Putamen (tissue), 1 donor: ENCODE measurements at places on chromosomes 1 and 21.
A peak's percentile ranks its signal among the peaks of the same experiment; 100 is the strongest.

DNA sequence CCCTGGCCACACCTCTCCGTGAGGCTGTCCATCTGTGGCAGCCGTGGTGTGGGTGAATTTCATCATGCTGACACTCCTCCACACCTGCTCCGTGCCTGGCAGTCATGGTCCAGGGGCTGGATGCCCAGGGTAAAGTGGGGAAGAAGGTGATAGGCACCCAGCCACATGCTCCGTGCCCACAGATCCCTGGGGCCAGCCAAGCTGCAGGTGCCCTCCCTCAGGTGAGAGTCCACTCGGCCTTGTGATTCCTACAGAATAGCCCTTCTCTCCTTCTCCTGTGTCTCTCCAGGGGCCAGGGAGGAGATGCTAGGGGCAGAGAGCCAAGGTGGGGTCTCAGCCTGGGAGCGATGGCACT is 16.8 kb upstream of the POFUT2 start:
- no peak for DNase-seq

DNA sequence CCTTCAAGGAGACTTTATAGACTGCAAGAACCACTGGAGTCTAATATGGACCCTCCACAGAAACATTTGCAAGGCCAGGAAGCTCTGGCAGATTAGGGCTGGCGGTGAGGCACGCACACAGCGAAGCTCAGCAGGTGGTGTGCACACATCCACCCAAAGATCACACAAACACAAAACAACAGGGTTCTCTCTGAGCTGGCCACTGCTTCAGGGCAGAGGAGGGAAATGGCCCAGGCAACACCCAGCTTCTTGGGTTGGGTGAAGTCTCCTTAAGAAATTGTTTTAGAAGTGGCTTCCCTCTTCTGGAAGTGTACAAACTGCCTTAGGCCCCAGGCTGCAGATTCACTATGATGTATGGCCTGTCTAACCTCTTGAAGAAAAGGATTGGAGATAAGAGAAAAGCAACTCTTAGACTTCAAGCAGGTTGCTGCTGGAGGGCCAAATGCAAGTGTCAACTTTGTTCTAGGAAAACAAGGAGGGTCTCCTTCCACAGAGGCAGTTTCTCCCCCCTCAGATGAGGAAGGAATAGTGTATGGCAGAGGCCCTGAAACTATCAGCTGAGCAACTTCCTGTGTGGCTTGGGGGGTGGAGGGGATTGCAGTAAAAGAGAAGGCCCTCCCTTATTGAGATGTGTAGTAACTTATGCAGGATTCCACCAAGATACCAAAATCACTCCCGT is 2.0 kb downstream of the RCSD1 start:
- DNase-seq = no peak

GRCh38 chr1:200030791-200031190 is 3.3 kb downstream of the NR5A2 start:
- DNase-seq = no peak

DNA sequence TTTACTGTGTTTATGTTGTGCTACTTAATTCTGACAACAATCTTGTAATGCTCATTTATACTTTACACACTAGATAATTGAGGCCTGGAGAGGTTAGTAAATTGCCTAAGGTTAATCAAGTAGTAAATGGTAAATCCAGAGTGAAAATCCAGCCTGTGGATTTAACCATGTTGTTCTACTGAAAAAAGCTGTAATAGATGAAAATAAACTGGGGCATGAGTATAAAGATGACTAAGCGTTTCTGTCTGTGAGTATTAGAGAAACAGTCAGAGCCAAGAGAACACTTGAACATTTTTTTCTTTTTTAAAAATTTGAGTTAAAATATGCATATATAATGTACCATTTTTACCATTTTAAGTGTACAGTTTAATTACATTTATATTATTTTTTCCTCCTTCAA is 47.9 kb upstream of the LEPR start:
- DNase-seq = no peak

DNA sequence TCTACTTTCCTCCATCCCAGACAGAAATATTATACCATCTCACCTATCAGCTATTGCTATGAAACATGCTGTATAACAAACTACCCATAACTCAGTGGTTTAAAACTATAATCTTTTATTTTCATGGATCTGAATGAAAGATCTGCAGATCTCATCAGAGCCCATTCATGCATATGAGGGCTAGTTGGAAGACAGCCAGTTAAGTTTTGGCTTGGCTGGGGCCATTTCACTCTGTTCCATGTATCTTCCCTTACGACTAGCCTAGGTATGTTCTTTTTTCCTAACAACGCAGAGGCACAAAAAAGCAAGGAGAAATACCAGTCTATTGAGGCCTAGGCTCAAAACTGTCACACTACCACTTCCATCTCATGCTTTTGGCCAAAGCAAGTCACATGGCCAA is 28.1 kb upstream of the RGS1 start:
- DNase-seq = no peak

- DNase-seq = peak; percentile 80
Observed at GRCh38 chr1:234408757-234409156, 35.5 kb downstream of the COA6 start.

GRCh38 chr1:39826583-39826982 is 37.9 kb upstream of the BMP8B start:
- no peak for DNase-seq

GRCh38 chr1:41240781-41241353 is 1.2 kb downstream of the SCMH1 start:
- DNase-seq = no peak

- no peak for DNase-seq
Observed at GRCh38 chr21:36466061-36466511, 13.8 kb downstream of the CLDN14 start.

DNA sequence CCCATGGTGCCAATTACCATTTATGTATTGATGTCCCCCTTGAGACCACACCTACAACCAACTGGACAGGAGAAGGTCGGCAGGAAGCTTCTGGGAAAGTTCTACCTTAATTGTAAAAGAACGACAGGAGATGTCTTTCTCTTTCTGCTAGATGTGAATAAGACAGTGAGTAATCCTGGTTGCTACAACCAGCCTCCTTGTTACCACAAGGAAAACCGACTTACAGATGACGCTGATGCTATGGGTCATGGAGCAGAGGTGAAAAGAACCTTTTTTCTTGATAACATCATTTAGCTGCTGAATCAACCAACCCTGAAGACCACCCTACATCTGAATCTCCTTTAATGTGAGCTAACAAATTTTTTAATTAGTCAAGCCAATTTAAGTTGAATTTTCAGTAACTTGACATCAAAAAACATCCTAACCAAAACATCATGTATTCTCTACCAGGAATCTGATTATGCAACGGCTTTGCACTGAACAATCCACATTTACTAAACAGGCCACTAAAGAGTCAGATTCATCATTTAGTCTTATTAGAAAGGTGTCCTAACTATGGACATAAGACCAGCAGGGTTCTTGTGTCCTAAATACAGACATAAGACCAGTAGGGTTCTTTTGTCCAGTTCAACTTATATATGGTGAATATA is 23.0 kb downstream of the RGS2 start:
- DNase-seq = no peak

- DNase-seq = no peak
Observed at GRCh38 chr1:12433323-12434053, 184.5 kb downstream of the DHRS3 start.

DNA sequence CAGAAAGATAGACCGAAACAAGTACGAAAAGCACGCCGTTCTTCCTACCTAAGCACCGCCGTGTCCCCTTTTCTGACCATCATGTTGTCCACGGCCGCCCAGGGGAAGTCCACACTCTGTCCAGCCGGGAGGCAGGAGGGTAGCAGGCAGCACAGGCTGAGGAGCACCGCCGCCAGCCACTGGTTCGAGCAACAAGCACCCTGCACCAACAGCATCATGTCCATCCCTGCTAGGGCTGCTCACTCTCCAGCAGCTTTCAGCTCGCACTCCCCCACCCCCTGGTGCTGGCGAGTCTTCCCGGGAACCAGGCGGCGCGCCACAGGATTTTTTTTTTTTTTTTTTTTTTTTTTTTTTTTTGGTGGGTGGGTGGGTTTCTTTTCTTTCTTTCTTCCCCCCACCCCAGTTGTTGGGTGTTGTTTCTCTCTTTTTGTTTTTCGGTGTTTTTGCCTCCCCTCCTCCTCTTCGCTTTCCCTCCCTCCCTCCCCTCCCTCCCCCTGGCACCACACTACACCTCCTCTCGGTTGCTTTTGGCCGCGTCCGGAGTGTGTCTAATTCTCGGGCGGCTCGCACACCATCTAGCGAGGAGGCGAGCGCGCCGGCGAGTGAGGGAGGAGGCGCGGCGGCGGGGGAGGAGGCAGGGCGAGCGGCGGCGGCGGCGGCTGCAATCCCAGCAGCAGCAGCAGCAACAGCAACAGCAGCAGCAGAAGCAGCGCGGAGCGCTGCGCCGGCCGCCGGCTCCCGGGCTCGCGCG is at the start of gene NEGR1:
TSS of gene NEGR1 (minus strand) at position 269 of the 751 bp plus-strand sequence.
- DNase-seq = peak; percentile 93

DNA sequence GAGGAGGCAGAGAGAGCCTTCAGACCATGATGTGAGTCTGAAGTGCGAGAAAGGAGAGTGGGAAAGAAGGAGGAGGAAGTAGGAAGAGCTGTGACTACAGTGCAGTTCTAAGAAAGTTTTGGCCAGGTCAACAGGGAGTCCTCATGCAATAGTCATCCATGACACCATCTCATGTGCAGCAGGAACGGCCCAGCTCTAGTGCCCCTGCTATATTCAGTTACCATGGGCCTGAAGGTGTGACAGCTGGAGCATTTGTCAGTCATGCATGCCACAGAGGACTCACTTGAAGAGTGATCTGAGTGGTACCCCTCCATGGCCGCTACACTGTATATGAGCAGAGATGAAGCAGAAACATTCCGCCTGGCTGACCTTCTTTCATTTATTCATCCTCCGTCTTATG is 77.9 kb downstream of the OMA1 start:
- DNase-seq = no peak

DNA sequence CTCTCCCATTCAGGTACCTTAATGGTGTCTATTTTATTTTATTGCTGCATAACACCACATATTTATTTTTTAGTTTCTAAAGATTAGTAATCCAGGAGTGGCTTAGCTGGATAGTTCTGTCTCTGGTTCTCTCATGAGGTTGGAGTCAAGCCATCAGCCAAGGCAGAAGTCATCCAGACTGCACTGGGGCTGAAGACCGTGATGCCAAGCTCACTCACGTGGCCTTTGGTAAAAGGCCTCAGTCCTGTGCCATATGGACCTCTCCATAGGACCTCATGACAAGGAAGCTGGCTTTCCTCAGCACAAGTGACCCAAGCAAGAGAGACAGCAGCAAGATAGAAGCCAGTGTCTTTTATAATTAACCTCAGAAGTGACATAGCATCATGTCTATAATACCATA is 23.0 kb upstream of the DDR2 start:
- DNase-seq = no peak

GRCh38 chr1:202107801-202108731 is 14.7 kb upstream of the GPR37L1 start:
- no peak for DNase-seq

GRCh38 chr1:55378582-55378981 is 163.4 kb upstream of the USP24 start:
- DNase-seq = no peak
